ENCODE measurements at places on chromosomes 5 and 9.

DNA sequence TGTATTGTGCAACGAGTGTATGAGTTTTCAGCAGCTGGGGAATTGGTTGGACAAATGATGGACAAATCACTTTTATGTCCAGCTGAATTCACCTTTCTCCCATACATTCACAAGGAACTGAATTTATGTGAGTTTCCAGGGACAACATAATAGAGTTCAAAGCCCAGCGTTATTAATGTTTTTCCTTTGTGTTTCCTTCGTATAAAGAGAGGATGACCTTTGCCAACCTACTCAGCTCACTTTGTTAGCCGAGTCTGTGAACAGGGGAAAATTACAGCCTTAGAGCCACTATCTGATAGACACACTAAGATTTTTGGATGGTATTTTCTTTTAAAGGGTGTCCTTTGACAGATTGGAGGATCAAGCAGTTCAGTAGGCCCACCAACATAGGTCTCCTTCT lies 352.5 kb downstream of the KIF4B start:
- DNase-seq, result no peak

GRCh38 chr5:29131285-29131684 lies 2062.2 kb upstream of the CDH6 start:
- DNase-seq, result no peak

GRCh38 chr9:109401990-109402318 lies 81.1 kb upstream of the EPB41L4B start:
- DNase-seq, result no peak

DNA sequence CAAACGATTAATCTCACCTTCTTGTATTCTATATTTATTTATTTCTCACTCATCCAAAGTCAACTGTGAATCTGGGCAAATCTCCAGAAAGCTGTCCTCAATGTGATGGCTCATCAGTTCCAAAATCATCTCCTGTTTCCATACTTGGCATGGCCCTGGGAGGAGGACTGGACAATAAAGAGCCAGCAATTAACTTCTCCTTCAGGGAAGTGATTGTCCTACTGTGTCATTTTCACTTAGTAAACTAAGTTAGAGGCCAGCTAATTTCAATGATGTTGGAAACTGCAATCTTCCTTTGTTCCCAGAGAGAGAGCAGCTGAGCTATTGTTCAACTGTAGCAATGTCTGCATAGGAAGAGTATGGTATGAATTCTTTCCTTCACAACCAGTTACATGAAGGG lies 17.5 kb downstream of the CDH12 start:
- no peak for DNase-seq

- no peak for DNase-seq
Observed at GRCh38 chr9:117030254-117030768, 343.2 kb downstream of the TRIM32 start.

- DNase-seq, result no peak
Observed at GRCh38 chr5:149885513-149885912, 59.1 kb downstream of the PDE6A start.

- DNase-seq, result no peak
Observed at GRCh38 chr9:121598965-121599871, 52.2 kb upstream of the DAB2IP start.

- DNase-seq, result no peak
Observed at GRCh38 chr5:180811623-180812124, 9.1 kb upstream of the MGAT1 start.

DNA sequence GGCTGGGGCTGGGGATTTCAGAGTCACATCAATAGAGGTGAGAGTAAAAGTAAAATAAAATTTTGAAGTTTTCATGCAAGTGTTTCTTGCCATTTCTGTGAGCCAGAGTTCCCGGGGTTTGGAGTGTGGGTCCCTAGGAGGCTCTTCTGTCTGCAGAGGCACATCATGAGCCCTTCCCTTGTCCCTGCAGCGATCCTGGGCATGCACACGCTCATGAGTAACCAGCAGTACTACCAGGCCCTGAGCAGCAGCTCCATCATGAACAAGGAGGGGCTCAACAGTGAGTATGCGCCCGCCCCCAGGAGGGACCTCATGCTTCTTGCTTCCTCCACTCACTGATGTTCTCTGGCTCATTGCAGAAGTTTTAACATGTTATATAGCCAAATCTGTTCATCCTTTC lies 61.1 kb downstream of the TMOD1 start:
- DNase-seq, result no peak

GRCh38 chr5:69374911-69375446 lies 5.4 kb downstream of the RAD17 start:
- no peak for DNase-seq

- DNase-seq, result no peak
Observed at GRCh38 chr9:34651321-34651720, 664 bp upstream of the IL11RA start.

GRCh38 chr5:87410931-87411330 lies 1.8 kb downstream of the CCNH start:
- DNase-seq, result no peak

DNA sequence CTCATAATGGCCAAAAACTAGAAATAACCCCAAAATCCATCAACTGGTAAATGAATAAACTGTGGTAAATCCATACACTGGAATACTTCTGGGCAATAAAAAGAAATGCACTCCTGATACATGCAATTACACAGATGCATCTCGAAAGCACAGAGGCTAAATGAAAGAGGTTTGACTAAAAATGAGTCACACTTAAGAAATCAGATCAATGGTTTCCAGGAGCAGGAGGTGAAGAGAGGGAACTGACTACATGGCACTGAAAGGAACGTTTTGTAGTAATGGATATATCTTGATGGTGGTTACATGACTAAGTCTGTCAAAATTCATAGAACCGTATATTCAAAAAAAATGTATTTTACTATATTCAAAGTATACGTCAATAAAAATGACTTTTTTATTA lies 42.4 kb downstream of the STRBP start:
- no peak for DNase-seq

- DNase-seq, result no peak
Observed at GRCh38 chr9:37417857-37418618, 4.5 kb upstream of the GRHPR start.

- DNase-seq, result no peak
Observed at GRCh38 chr9:136268318-136268717, 22.7 kb upstream of the QSOX2 start.

DNA sequence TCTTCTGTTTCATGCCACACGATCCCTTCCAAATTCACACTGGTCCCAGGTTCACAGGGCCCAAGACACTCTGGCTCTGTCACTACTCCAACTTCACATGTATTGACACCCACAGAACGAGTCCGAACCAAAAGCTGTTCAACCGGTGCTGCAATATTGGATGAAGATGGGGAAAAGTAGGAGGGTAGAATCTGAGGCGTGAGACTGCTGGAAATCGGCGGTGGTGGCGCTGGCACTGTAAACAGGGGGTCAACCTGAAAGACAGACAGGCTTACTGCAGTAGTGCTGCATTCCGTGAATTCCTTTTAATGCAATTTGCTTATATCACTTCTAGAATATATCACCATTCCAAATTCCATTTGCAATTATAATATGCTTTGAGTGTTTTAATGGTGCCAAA lies 45.4 kb downstream of the ZNF608 start:
- DNase-seq, result no peak

GRCh38 chr9:27367175-27367798 lies 70.3 kb upstream of the EQTN start:
- DNase-seq, result no peak

DNA sequence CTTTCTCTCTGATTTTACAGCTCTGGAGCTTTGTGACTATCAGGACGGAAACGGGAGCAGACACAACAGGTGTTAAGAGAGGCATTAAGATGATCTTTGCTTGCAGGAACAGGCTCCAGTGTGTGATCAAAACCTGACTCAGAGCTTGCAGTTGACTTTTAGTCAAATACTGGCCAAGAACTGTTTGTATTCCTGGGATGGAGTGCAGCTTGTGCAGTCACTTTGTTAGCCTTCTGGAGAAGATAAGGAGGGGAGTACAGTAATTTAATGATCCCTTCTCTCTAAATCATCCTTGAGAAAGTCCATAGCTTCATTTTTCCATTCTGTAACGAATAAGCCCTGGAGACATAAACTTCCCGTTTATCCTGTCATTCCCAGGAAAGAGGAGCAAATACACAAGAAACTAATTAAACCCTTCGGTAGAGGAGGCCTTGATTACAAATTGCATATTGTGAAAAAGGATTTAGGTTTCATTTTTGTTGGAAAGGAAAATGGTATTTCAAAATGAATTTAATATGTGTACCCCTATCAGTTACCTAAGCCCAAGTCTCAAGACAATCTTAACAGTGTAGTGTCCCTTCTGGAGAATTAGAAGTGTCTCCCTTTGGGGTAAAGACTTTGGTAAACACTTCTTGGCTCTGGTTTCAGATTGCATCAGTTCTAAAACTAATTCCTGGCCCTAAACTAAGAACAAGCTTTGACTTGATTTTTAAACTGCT lies 3.1 kb upstream of the STOM start:
- DNase-seq, result no peak

DNA sequence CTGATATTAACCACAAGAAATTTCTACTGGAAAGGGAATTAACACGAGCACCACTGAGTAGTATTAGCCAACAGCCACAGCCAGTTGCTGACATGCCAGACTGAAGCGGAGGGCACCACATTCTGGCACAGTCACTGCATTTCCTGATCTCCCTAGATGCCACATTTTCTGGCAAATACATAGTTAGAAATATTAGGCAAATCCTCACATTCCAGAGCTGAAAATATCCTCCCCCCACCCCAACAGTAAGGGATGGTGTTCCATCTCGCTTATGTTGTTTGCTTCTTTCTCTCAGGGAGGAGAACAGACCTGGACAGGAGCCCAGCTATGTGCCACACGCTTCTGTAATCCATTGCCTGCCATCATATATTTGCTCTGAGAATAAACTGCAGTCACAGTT lies 32.8 kb upstream of the MCTP1 start:
- DNase-seq, result no peak

GRCh38 chr5:164237486-164237885 lies 732.1 kb downstream of the MAT2B start:
- no peak for DNase-seq

GRCh38 chr5:23466401-23466912 lies 41.0 kb upstream of the PRDM9 start:
- no peak for DNase-seq

DNA sequence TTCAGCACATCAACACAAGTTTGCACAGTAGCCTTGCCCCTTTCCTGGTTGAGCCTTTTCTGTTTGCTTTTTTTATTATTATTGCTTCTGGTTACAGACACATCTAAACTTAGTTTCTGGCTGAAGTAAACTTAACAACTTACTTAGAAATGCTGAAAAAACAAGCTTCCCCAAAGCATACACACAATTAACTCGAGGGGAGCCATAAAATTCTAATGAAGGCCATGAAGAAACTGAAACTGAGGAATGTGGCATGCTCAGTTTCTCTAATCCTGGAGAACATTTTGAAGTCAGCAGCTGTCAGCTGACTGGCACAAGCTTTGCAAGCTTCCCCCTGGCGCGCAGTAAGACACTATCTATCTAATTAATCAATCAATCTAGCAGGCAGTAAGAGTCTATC lies 3.7 kb downstream of the MYO10 start:
- no peak for DNase-seq

GRCh38 chr9:37453827-37454226 lies 11.4 kb downstream of the ZBTB5 start:
- DNase-seq, result no peak

GRCh38 chr5:138623053-138623452 lies 47.9 kb upstream of the HSPA9 start:
- DNase-seq, result no peak

DNA sequence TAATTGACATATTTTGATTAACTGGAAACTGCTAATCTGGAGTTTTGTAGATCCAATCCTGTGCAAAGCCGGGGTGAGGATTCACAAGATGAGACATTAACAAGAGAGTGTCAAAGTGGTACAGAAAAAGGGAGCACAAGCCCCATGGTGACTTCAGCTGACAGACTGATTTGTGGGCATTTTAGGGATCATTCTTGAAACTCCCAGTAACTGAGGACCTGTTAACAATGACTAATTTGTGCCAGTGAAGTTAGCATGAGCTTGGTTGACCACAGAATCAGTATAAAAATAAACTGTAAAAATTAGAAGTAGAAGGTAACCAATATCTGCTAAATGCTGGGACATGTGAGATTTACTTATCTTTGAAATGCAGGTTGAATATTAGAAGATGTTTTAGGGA lies 1578.3 kb downstream of the EFNA5 start:
- no peak for DNase-seq

- DNase-seq, result no peak
Observed at GRCh38 chr5:175823731-175824525, 47.5 kb upstream of the CPLX2 start.

DNA sequence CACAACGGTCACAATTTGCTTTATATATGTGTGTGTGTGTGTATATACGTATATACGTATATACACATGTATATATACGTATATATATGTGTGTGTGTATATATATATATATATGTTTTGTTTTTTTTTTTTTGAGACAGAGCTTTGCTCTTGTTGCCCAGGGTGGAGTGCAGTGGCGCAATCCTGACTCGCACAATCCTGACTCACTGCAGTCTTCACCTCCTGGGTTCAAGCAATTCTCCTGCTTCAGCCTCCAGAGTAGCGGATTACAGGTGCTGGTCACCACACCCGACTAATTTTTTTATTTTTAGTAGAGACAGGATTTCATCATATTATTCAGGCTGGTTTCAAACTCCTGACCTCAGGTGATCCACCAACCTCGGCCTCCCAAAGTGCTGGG lies 3.1 kb downstream of the RNF38 start:
- no peak for DNase-seq

- no peak for DNase-seq
Observed at GRCh38 chr5:103271570-103272289, 13.2 kb downstream of the MACIR start.

DNA sequence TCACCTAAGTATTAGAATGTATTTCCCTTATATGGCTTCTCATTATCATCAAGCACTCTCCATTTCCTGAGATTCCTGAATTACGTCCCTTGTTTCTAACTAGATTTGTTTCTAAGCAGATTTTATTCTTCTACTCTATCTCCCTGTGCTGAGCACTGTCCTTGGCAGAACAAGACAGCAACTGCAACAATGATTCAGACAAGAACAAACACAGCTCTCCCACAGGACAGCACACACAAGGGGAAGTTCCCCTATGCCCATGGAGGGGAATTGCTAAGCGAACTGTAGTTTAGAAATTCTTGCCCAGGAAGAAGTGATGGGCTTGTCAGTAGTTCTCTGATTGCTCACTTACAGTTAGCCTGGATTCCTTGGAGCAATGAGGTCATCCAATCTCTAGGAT lies 759.9 kb downstream of the DTWD2 start:
- DNase-seq, result no peak

GRCh38 chr5:903756-904096 lies 11.0 kb downstream of the TRIP13 start:
- DNase-seq, result no peak

DNA sequence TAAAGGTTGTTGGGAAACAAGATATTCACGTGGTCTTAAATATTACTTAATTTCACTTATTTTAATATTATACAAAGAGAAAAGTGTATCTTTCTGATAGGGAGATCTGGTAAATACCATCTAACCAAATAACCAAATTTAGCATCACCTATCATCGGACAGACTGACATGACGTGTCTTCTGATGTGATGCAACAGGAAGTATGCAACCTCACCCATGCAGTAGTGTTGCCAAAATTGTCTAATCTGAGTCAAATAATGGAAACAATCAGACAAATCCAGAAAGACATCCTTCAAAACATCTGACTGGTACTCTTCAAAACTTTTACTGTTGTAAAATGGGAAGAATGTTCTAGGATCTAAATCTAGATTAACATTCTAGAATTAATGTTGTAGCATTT lies 148.0 kb downstream of the FGF1 start:
- DNase-seq, result no peak

Measured in omental fat pad (tissue), 4 donors.